ENCODE measurements at places on chromosomes 12 and 14.

GRCh38 chr12:51200806-51201205 lies 17.1 kb downstream of the POU6F1 start:
- DNase-seq: no peak

GRCh38 chr12:131616043-131616700 lies 94.7 kb upstream of the SFSWAP start:
- DNase-seq: no peak

DNA sequence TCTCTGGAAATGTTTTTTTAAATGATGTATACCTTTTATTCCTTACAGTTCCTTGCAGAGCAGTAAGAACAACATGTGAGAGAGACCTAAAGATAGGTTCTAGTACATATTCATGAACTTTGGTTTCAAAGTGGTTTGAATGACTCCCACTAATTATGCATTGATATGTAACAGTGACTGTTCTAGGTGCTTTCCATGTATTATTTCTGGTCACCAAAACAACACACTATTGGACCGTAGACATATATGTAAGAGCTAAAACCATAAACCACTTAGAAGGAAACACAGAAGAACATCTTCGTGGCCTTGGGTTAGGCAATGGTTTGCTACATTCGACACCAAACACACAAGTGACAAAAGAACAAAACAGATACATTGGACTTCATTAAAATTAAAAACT lies 37.9 kb downstream of the SOX5 start:
- no peak for DNase-seq

- DNase-seq: no peak
These were observed 936 bp downstream of the AKT1 start for GRCh38 chr14:104794631-104794992.

GRCh38 chr14:59272633-59273032 lies 84.2 kb downstream of the DAAM1 start:
- DNase-seq: no peak

DNA sequence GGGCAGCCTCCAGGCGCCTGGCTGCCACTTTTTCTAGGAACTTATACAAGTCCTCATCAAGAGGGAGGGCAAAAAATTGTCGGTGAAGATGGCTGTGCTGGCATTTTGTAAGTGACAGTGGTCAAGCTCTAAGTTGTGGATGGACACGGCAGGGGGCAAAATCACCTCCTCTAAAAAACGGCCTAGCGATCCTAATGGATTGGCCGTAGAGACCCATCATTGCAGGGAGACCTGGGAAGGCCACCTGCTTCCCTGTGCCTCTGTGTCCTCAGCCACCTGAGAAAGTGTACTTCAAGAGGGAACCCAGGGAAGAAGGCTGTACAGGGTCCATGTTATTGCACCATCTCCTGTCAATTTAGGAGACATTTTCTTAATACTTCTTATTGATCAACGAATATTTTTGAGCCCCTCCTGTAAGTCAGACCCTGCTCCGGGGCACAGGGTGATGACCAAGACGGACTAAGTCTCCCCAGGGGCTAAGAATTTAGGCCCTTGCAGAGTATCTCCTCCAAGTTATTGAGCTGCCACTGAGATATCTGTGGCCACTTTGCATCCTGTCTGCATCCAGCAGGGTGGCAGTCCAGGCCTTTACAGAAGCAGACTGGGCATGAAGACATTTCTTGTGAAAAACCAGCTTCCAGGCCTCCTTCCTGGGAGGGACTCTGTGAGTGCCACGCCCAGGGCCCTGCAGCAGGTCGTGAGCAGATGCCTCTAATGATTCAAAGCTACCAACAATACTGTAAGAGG lies 40.5 kb downstream of the PSMA6 start:
- DNase-seq: no peak

DNA sequence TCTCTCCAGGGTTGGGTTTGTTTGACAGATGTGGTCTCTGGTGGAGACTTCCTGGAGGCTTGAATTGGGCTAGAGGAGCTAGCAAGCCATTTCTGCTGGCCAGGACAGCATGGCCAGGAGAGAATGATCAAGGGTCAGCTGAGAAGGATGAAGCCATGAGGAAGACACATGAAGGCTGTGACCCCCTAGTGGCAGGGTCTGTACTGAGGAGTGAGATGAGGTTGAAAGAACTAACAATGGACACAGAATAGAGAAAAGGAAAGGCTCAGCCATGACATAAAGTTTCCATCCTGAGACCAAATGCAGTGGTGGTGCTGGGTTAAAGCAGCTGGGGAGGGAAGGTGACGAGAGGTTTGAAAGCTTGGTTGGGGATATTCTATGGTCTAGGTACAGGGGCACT lies 89.9 kb downstream of the NT5DC3 start:
- DNase-seq: no peak

DNA sequence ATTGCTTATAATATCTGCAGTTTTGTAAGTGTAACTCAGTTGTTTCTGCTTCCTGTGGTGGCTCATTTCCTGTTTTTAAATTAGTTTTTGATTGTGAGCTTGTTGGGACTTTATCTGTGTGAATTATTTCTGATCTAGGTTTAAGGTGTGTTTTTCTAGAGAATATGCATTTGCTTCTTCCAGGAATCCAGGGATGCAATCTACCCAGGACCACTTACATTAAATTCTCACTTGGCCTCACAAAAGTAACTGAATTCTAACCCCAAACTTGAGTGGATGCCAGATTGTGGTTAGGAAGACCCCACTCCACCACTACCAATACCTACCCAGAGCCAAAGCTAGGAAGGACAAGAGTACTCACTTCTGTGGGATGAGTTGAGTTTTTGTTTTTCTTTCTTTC lies 11.9 kb downstream of the STYX start:
- no peak for DNase-seq

DNA sequence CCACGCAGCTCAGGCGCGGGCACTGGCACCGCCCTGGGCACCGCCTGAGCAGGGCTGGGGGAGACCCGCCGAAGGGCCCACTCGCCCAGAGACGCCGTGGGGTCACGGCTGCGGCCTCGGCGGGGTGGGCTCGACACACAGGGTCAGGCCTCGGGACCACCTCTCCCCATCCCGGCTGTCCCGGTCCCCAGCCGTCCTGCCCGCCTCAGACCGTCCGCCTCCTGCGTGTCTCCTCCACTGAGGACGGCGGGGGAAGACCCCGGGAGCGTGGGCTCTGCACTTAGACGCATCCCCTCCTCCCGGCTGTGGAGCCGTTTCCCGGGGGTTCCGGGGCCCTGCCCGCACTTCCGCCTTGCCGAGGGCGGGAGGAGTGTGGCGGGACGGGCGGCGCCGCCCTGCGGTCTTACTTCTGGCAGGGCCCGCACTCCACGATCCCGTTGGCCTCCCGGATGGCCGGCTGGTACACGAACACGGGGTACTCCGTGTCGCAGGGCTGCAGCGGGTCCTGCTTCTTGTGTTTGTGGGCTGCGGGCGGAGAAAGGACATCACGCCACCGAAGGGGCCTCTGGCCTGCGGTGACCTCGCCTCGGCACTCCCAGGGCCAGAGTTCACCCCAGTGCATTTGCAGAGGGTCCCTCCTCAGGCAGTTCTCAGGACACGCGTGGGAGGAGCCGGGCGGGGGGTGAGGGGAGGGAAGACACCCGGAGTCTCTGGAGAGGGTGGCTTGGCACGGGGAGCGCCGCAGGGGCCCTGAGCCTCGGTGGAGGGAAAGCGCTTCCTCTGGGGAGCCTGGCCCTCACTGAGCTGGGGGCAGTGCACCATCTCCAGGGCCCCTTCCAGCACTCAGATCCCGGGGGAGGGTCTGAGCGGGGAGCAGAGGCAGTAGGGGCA lies 23.1 kb upstream of the LRTM2 start:
- DNase-seq: no peak

Measured in stimulated activated CD8-positive, alpha-beta memory T cell treated with anti-CD3 and anti-CD28 coated beads, Interleukin-7, amount 100 ng/mL, for 1 hour (primary cell).